ENCODE measurements at places on chromosomes 12 and 14.
A peak's percentile ranks its signal among the peaks of the same experiment; 100 is the strongest.

- DNase-seq = no peak
These were observed 245.7 kb downstream of the SLC15A4 start for GRCh38 chr12:128578045-128578444.

DNA sequence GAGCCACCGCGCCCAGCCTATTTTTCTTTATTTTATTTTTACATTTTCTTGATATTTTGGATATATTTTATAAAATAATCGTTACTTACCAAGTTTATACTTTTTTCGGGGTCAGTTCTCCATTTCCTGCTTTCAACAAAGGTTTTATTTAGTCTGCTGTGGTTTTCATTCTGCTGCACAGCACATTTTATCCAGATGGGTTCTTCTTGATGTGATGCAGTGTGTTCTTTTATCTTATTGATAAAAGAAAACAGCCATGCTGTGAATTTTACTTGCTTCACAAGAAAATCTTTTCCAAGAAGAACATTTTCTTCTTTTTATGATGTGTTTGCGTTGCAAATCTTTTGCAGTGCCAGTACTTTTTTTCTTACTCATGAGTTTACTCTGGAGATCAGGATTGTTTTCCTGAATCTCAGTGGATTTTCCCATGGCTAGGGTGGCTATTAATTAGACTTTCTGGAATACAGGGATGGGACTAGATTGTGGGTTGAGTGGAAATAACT lies 192.5 kb downstream of the ADGRD1 start:
- DNase-seq = no peak

GRCh38 chr12:105451211-105451610 lies 120.7 kb downstream of the C12orf75 start:
- no peak for DNase-seq

DNA sequence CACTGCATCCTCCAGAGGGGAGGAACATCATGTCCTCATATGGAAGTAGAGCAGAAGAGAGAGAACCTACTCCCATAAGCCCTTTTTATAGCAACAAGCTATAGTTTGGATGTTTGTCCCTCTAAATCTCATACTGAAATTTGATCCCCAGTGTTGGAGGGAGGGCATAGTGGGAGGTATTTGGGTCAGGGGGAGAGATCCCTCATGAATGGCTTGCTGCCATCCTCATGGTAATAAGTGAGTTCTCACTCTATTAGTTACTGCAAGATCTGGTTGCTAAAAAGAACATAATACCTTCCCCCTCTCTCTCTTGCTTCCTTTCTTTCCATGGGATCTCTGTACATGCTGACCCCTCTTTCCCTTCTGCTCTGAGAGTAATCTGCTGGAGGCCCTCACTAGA lies 93.9 kb downstream of the RPAP3 start:
- no peak for DNase-seq

- DNase-seq = no peak
These were observed 8.1 kb upstream of the ATXN2 start for GRCh38 chr12:111607239-111607638.

GRCh38 chr12:52630599-52631200 lies 12.3 kb upstream of the KRT73 start:
- DNase-seq = no peak

- peak; percentile 16 for DNase-seq
These were observed 226.2 kb upstream of the CRY1 start for GRCh38 chr12:107319533-107320032.

GRCh38 chr14:53968726-53969125 lies 12.1 kb upstream of the BMP4 start:
- DNase-seq = no peak
